ENCODE measurements at places on chromosomes 3 and 15. TPM values are rescaled to one million over a fixed set of nuclear protein-coding genes. Genes with fewer than 3 reads are reported as not detected.
A peak's percentile ranks its signal among the peaks of the same experiment; 100 is the strongest.

DNA sequence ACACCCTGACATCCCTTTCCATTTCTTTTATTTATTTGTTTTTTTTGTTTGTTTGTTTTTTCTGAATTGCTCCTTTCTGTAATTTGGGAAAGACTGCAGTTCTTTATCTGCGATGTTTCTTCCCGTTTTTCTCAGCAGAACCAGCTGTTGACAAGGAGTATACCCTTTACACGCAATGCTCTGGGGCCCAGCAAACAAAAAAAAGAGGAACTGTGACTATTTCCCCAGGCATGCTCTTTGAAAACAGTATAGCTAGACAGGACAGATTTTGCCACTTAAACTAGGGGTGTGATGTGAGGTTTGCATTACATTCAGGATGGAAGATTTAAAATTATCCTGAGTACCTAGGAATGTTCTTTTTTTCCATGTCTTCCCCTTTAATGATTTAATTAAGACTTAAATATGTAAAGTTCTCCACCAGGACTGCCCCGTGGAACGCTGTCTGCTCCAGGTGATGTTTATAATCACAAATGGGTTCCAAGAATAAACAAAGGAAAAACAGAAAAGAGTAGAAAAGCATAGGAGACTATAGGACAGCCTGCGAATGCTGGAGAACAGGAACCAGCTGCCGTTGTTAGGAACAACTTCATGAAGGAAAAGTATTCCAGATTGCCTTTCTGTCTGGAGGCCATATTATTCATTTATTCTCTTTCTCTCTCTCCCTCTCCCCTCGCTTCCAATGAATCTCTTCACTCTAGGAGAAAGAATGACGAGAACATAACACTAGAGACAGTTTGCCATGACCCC, 43.3 kb downstream of the TGFBR2 start:
- DNase-seq, result no peak

DNA sequence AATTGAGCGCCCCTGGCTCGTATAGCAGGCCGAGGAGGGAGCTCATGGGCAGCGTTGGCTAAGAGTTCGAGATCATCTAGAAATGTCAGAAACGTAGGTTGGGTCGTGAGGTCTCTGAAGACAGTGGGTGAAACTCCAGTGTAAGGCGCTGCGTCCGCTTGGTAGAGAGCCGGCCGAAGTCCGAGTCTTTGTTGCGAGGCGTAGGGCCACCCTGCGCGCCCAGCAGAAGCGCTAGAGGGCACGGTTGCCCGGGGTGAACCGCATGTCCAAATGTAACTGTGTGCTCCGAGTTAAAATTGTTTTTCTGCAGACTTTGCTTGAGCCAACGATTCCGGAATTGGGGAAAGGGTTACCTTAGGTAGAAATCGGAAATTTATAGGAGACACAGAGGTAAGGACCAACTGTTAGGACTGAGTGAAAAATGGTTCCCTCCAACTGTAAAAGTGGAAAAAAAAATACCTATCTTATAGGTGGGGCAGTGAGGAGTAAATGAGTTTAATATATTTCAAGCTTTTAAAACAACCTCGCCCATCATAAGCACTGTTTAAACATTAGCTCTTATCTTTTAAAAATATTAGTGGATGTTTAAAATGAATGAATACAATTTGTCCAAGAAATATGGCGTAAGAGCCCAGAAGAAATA, 993 bp upstream of the SIAH2 start:
- peak; percentile 74 for DNase-seq

GRCh38 chr15:36924034-36924433, 176.3 kb downstream of the MEIS2 start:
- DNase-seq, result no peak

- no peak for DNase-seq
Observed at GRCh38 chr3:165225604-165226003, 29.4 kb upstream of the SLITRK3 start.

GRCh38 chr15:66646799-66647198, 55.2 kb upstream of the SMAD6 start:
- no peak for DNase-seq

Gene SCAANT1
- not detected for total RNA-seq

Gene CA12
- total RNA-seq, result 20.5 TPM

Gene CTDSPL2
- total RNA-seq, result 32.4 TPM

Gene MCF2L2
- total RNA-seq, result 1.8 TPM

All from mucosa of gallbladder (tissue), 1 donor.